Effector CD8-positive, alpha-beta T cell (primary cell): ENCODE measurements at places on chromosomes 11 and 22.

DNA sequence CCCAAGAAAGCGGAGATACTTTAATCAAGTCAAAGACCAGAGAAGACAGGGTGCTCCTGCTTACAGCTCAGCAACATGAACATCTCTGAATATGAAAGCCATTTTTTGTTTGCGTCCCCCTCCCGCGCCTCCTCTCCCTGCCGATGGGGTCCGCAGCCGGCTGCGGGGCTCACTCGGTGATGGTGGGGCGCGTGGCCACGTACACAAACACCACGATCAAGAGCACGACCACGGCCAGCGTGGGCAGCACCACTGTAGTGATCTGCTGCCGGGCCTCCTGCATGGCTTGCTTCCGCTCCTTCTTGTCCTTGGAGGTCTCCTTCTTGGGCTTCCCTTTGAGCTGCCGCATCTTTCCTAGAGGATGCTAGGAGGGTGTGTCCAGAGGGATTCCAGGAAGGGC is 64.3 kb downstream of the SMCO4 start:
- no peak for DNase-seq

GRCh38 chr11:60155931-60156330 is 27.0 kb downstream of the MS4A6A start:
- DNase-seq = no peak

GRCh38 chr22:40499209-40499623 is 128.8 kb downstream of the SGSM3 start:
- DNase-seq = no peak

GRCh38 chr11:97309291-97309690 is 919.5 kb downstream of the JRKL start:
- DNase-seq = no peak

DNA sequence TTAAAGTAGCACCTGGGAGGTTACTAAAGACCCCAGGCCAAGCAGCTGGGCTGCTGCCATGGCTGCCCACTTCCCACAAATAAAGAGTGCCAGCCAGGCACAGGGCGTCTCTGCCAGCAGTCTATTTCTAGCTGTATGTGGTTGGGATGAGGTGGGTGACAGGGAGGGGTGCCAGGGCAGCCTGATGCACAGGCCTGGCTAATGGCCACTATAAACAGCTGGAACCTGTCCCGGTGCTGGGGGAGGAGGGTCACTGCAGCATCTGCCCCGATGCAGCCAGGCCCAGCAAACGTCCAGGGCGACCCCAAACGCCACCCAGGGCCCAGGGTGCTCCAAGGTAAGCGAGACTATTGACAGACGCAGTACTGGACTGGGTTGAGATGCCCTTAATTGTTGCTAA is 37.4 kb downstream of the SCUBE1 start:
- no peak for DNase-seq

DNA sequence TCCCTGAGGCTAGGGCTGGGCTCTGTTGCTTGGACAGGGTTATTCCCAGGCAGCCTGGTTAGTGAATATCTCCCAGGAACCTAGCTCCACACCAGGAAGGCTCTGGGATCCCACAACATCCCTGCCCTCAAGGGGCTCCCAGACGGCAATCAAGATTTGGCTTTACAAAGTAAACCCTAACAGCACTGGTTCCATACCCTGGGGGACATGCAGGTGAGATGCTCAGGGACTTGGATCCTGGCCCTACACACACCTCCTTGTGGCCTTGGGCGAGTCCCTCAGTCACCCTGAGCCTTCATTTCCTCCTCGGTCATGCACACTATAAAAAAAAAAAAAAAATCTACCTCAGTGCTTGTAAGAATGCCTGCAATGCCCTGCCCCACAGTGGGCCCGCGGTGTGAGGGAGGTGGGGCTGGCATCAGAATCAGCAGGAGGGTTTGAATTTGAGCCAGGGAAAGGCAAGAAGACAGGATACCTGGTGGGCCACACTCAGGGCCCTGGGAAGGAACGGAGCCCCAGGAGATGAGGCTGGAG is 86.3 kb downstream of the MORC2 start:
- DNase-seq = no peak

DNA sequence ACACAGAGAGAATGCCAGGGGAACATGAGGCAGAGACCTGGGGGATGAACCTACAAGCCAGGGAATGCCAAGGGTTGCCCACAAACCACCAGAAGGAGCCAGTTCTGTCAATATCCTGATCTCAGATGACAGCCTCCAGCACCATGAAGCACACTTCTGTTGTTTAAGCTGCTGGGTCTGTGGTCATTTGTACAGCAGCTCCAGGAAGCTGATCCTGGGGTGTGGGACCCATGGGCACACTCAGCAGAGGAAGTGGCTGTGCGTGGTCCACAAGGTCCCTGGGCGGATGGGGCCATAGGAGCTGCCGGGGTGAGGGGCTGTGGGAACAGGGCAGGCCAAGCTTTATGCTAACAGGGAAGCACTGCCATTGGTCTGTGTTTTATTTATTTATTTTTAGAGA is 12.1 kb downstream of the PPM1F start:
- DNase-seq = no peak

- DNase-seq = no peak
Observed at GRCh38 chr11:75939992-75940391, 125.0 kb downstream of the UVRAG start.

DNA sequence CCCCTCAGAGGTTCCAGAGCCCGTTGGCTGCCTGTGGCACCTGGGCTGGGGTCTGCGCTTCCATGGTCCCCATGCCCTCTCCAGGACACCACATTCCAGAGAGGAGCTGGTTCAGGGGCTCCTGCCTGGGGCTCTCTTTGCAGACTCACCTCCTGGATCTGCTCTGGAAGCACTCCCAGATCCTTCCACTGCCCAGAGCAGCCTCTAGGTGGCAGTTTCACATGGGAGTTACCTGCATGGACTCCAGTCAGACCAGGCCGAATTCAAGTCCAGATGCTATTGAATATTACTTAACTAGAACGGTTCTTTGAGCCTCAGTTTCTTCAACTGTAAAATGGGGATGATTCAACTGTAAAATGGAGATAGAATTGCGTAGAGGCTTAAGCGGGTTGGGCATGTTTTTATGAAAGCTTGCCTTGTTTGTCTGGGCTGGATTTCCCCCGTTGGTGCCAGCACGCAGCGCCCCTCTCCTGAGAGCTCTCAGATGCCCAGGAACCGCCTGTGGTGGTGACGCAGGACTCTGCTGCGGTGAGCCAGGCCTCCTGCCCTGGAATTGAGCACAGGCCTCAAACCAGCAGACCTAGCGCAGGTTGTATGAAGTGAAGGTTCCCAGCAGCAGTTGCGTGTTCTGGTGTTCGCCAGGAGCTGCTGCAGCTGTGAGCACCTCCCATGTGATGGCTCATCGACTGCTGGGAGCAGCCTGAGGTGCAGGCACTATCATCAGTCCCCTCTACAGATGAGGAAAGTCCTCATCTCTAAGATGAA is 44.2 kb downstream of the LMO1 start:
- DNase-seq = no peak

GRCh38 chr11:77308838-77309237 is 7.4 kb upstream of the GDPD4 start:
- DNase-seq = no peak

DNA sequence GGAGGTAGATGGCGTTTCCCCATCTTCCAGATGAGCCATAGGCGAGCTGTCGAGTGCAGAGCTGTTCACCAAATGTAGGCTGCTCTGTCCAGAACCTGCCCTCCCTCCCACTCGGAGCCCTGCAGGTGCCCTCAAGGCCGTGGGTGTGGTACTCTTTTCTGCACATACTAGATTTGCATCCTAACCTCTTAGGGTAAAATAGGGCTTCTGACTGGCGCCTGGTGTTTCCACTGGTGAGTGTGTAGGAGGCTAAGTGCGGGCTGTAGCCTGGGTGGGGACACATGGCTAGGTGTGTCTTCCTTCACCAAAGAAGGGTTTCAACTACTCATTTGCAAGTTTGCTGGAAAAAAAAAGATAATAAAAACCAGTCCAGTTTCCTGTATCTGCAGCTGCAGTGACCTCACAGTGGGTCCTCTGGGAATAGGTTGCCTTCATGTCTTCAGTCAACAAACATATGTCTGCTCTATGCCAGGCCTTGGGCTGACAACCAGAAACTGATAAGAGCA is 8.5 kb downstream of the BIK start:
- DNase-seq = no peak

DNA sequence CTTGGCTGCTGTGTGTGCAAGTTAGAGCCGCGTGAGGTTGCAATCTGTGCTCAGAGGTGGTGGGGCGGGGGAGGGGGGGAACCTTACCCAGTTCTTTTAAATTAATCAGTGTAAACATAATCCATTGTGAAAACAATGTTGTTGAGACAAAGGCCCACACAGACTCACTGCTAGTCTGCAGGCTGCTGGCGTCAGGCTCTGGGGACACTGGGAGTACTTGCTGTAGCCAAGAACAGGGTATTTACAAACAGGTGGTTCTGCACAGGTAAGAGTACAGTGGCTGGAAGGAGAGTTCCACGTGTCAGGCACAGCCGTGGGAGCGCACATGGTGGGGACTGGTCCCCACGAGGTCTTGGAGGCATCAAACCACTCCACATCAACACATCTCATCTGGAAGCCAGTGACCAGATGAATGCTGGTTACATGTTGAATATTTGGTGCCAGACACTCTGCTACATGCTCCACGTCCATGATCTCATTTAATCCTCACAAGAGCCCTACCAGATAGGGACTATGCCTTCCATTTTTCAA is 27.4 kb downstream of the SCUBE1 start:
- DNase-seq = no peak

GRCh38 chr11:76239483-76240160 is 33.3 kb upstream of the WNT11 start:
- no peak for DNase-seq

DNA sequence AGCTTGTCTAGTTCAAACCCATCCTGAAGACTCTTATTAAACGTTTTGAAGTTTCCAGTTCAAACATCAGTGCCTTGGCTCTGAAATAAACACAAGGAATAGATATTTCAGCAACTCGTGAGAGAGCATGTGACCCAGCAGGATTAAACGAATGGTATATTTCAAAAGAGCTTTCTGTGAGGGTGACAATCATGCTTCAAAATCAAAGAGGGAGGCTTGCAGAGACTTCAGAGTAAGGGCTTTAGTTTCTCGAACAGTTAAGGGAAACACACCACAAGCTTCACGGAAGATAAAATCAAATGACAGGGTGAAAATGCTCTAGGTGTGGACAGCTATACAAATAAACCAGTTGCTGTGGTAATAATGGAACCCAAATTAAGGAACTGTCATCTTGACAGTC is 1.4 kb downstream of the HPS4 start:
- no peak for DNase-seq

DNA sequence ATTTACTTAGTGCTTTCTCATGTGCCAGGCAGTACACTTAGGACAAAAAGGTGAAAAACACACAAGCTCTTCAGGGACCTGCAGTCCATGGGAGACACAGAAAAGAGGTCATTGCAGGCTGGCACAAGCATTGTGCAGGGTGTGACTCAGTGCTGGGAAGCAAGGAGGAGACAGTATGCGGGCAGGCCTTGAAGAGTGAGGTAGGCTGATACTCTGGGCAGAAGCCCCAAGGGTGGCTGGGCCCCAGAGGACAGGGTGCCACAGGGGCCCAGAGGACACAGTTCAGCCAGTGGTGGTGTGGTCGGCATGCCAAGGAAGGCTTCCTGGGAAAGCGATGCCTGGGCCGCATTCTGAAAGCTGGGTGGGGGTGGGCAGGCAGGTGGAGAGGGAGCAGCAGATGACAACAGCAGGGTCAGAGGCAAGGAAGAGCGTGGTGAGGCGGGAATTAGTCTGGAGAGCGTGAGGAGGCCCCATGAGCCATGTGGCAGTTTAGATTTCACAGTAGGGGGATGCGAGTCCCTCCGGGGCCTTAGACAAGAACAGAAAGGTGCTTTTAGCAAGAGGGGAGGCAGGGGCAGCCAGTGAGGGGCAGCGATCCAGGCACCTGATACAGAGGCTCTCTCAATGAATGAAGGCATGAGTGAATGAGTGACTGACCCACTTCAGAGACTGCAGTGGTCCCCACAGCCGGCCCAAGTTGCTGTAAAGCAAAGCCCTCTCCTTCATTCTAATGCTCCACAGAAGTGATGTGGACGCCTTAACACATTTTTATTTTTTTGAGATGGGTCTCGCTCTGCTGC is 6.8 kb downstream of the C11orf24 start:
- DNase-seq = no peak

DNA sequence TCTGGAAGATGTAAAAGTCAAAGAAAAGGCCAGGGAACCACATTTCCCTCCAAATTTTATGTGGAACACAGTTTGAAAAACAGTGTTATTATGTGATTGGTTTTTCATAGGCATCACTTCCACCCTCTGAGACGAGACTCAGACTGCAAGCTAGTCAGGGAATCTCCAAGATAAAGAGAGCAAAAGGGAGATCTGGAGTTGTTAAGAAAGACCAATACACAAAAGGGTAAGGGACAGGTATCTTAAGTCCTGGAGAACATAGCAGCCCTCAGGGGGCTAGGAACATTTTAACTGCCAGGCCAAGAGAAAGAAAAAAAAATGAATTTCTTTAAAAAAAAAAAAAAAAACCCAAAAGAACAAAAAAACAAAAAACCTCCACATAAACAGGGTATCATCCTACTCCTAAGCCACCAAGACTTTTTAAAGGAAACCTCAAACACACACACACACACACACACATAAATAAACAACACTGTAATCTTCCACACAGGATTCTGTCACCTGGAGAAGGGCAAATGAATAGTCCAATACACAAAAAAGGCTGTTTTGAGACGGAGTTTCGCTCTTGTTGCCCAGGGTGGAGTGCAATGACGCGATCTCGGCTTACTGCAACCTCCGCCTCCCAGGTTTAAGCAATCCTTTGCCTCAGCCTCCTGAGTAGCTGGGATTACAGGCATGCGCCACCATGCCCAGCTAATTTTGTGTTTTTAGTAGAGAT is 44.5 kb downstream of the CELF1 start:
- DNase-seq = no peak

DNA sequence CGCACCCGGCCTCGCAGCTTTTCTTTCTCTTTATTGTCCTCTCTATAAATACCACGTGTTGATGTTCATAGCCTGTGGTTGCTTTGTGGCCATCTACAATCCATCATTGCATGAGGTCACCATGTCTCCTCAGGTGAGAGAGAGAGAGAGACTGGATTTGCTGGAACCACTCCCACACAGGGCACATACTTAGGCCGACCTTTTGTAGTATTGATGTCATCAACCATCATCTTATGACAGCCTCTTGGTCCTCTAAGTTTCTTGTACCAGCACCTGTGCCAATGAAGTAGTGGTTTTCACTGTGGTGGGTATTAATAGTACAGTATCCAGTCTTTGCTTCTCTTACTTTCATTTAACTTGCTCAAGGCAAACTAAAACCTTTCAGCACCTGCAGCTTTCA is 22.8 kb upstream of the P2RY6 start:
- no peak for DNase-seq
